CD8-positive, alpha-beta memory T cell (primary cell): ENCODE measurements at places on chromosomes 1 and 21.

DNA sequence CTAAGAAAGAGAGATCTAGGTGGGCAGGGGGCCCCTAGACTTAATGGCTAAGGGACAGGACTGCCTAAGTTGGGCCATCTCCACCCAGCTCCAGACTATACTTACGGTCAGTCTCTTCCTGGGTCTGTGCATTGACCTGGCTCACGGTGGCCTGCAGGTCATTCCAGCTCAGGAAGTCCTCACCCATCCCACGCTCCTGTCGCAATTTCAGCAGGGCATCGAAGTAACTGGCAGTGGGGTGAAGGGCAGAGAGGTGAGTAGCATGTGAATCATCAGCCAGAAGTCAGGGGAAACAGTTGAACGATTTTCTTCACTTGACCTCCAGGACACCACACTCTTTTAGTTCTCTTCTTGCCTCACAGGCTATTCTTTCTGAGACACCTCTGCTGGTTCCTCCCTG lies 20.5 kb downstream of the IQGAP3 start:
- no peaks in the 10 kb centered on the region for H3K36me3 ChIP-seq
- no peaks in the 10 kb centered on the region for H3K27me3 ChIP-seq
- DNase-seq: no peak
- no peak overlapping the region for H3K27ac ChIP-seq

DNA sequence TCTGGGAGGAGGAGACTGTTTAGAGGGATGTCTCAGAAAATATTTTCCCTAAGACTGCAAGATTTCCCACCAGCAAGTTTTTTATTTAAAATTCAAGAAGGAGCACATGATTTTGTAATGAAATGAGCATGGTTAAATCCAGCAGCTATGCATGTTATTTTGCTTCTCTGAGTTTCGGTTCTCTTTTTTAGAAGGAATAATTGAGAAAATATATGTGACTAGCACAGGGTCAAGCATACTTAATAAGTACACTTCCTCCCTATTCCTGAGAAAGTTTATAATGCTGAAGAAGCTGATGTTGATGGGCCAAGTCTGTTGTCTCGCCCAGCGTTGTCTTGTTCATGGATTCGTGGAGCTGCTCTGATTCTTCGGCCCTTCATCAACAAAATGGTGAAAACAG lies 51.2 kb downstream of the EXO1 start:
- no peak overlapping the region for H3K27ac ChIP-seq
- H3K36me3 ChIP-seq: no peaks in the 10 kb centered on the region
- no peaks in the 10 kb centered on the region for H3K4me1 ChIP-seq
- H3K27me3 ChIP-seq: no peaks in the 10 kb centered on the region

GRCh38 chr1:52926864-52927211 lies 238 bp upstream of the SCP2 start:
- no peaks in the 10 kb centered on the region for H3K36me3 ChIP-seq
- no peak for DNase-seq
- H3K27me3 ChIP-seq: no peaks in the 10 kb centered on the region
- H3K4me1 ChIP-seq: peaks cover 21% of the 10 kb centered on the region
- no peak overlapping the region for H3K27ac ChIP-seq

- H3K4me1 ChIP-seq: peaks cover 28% of the 10 kb centered on the region
- no peaks in the 10 kb centered on the region for H3K27me3 ChIP-seq
- no peaks in the 10 kb centered on the region for H3K36me3 ChIP-seq
- no peak overlapping the region for H3K4me3 ChIP-seq
- H3K27ac ChIP-seq: no peak overlapping the region
- DNase-seq: no peak
These were observed 10.5 kb downstream of the RO60 start for GRCh38 chr1:193069748-193070385.

DNA sequence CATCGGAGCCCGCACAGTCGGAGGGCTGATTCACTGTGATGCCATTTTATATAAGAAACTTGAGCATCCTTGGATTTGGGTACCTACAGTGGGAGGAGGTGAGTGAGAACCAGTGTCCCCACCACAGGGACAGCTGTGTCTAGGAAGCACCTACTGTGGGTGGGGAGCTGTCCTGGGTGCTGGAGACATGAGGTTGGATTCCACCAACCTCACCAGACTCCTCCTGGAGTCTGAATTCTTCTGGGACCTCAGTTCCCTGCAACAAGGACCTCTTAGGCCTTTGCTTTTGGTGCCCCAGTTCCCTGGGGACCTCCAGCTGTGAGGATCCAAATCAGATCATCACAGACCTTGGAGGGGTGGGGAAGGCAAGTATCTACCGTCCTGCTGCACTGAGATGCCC lies 188.8 kb downstream of the PRDM16 start:
- H3K36me3 ChIP-seq: no peaks in the 10 kb centered on the region
- DNase-seq: no peak
- H3K27ac ChIP-seq: no peak overlapping the region

DNA sequence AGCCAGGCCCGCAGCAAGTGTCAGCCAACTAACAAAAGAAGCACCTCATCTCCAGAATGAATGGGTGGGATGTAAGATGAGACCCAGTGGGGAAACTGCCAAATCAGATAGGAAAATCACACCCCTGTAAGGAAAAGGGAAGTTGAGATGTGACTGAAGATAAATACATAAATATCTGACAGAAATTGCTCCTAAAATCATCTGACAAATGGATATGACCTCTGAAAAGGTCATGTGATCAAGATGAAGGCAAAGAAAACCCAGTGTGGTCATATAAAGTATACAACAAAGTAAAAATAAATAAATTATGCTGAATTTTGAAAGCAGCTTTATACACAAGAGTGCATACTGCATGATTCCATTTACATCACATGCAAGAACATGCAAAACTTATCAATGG lies 12.7 kb downstream of the SIPA1L2 start:
- DNase-seq: no peak
- no peaks in the 10 kb centered on the region for H3K4me1 ChIP-seq
- H3K27me3 ChIP-seq: no peaks in the 10 kb centered on the region
- H3K4me3 ChIP-seq: no peak overlapping the region
- H3K36me3 ChIP-seq: no peaks in the 10 kb centered on the region

DNA sequence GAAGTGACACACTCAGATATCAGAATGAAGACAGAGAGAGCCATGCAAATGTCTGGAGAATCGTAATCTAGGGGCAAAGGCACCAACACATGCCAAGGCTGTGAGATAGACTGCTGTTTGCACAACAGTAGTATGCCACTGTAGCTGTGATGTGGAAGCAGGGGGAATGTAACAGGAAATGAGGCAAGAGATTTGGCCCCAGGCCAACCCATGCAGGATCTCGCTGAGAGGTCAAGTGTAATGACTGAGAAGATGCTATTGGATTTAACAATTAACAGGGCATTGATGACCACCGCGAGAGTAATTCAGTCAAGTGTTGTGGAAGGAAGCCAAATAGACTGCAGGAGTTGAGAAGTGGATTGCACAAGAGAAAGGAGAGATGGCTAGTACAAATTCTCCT lies 107.3 kb upstream of the ST6GALNAC5 start:
- DNase-seq: no peak
- H3K4me3 ChIP-seq: no peak overlapping the region
- H3K27ac ChIP-seq: no peak overlapping the region

- no peak overlapping the region for H3K4me3 ChIP-seq
- no peak for DNase-seq
- no peaks in the 10 kb centered on the region for H3K4me1 ChIP-seq
- no peak overlapping the region for H3K27ac ChIP-seq
- no peaks in the 10 kb centered on the region for H3K27me3 ChIP-seq
- H3K36me3 ChIP-seq: no peaks in the 10 kb centered on the region
These were observed 338.4 kb downstream of the DISC1 start for GRCh38 chr1:231964961-231965360.

GRCh38 chr1:74468982-74469603 lies 43.3 kb downstream of the LRRC53 start:
- no peak for DNase-seq
- H3K27ac ChIP-seq: no peak overlapping the region
- no peaks in the 10 kb centered on the region for H3K27me3 ChIP-seq
- no peaks in the 10 kb centered on the region for H3K36me3 ChIP-seq
- H3K4me1 ChIP-seq: no peaks in the 10 kb centered on the region

DNA sequence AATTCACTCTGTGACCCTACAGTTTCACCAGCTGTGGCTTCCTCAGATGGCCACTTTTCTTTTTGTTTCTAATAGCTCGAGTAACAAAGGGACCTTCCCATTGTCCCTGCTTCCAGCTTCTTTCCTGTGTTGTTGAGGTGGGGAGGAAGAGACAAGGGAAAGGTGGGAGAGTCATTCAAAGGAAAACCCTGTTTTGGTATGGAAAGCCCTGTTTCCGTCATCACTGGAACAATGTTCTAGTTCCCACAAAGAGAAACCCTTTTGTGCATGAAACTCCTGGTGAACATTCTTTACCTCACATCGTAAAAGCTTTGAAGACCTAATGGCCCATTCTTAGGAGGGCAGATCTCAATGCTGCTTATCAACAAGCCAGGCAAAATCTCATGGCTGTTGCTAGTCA lies 62.2 kb downstream of the ABCA4 start:
- no peaks in the 10 kb centered on the region for H3K36me3 ChIP-seq
- no peak overlapping the region for H3K27ac ChIP-seq
- H3K27me3 ChIP-seq: no peaks in the 10 kb centered on the region

GRCh38 chr1:104852151-104852550 lies 1102.5 kb downstream of the AMY1C start:
- no peaks in the 10 kb centered on the region for H3K27me3 ChIP-seq
- no peaks in the 10 kb centered on the region for H3K4me1 ChIP-seq
- no peak for DNase-seq
- no peak overlapping the region for H3K4me3 ChIP-seq

DNA sequence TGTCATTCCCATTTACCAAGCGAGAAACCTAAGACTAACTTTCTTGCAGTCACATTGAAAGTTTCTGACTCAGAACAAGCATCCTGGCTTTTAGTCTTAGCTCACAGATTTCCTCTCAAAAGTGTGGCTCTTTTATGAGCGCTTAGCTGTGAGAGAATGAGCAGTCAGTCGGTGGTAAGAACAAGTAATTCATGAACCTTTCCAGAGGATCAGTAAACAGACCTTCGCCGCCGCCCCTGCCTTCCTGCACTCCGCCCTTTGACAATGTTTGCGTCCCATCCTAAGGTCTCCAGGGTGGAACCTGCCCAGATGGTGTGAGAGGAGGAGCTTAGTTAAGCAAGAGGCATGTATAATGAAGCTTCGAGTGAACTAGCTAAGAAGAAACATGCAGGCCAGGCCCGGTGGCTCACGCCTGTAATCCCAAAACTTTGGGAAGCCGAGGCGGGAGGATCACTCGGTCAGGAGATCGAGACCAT lies 142.4 kb downstream of the GLUL start:
- H3K27ac ChIP-seq: peak overlapping the region; percentile 21
- no peak for DNase-seq
- H3K27me3 ChIP-seq: no peaks in the 10 kb centered on the region
- H3K4me1 ChIP-seq: no peaks in the 10 kb centered on the region

DNA sequence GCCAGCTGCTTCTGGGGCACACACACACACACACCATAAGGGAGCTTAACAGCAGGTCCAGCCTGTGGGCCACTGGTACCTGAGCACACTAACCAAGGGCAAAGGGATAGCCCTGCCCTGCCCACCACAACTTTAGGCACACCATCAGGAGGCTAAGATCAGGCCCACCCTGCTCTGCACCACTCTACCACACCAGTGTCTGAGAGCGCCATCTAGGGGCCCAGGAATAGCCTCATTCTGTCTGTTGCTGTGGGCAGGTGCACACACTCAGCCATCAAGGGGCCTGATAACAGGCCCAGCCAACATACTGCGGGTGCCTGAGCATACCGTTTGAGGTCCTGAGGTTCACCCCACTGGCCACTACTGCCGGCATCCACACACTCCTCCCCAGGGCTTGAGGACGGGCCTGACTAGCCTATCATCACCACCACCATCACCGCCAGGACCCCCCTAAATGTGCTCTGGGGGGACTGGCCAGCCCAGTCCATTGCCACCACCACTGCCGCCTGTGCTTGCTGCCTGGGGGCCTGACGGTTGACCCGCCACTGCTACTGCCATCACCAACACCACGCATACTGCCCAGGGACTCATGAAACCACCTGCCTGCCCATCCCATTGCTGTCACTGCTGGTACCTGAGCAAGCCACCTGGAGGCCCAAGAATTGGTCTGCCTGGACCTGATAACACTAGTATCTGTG lies 31.3 kb downstream of the NSL1 start:
- H3K4me3 ChIP-seq: no peak overlapping the region
- H3K27ac ChIP-seq: no peak overlapping the region
- H3K4me1 ChIP-seq: no peaks in the 10 kb centered on the region
- H3K36me3 ChIP-seq: peaks cover 8% of the 10 kb centered on the region

DNA sequence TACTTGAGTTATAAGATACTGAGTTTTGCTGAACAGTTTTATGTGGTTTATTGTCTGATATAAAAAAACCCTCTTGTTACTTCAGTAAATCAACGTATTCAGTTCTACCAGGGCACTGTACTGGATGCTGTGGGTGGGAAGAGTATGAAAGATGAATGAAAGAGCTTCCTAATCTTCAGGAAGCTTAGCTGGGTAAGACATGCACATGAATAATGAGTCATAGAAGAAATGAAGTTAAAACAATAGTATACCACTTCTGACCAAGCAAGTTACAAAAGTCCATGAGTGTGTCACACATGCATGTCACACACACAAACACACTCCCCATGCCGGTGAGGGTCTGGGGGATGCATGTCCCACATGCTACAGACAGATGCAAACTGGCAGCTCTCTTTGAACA lies 105.9 kb downstream of the SIPA1L2 start:
- peaks cover 17% of the 10 kb centered on the region for H3K4me1 ChIP-seq
- H3K36me3 ChIP-seq: no peaks in the 10 kb centered on the region
- DNase-seq: no peak
- no peaks in the 10 kb centered on the region for H3K27me3 ChIP-seq
- H3K27ac ChIP-seq: no peak overlapping the region
- H3K4me3 ChIP-seq: no peak overlapping the region
